ENCODE measurements at places on chromosomes 16 and 17.

DNA sequence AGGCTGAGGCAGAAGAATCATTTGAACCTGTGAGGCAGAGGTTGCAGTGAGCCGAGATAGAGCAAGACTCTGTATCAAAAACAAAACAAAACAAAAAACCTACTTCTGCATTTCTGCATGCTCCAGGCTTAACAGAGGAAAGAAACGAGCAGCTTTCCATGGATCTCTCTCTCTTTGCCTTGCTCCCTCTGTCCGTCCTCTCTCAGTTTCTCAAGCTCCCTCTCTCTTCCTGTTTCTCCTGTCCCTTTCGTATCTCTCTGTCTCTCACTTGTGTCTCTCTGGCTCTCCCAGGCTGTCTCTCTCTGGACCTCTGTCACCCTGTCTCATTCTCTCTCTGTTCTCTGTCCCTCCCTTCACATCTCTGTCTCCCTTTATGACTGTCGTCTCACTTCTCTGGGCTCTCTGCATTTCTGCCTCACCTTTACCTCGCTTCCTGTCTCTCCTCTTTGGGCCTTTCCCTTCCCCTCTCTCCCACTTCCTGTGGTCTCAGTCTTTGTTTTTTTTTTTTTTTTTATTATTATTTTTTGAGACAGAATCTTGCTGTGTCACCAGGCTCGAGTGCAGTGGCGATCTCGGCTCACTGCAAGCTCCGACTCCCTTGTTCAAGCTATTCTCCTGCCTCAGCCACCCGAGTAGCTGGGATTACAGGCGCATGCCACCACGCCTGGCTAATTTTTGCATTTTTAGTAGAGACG lies 4.1 kb upstream of the PITPNA start:
- DNase-seq, result no peak

- peak; percentile 70 for DNase-seq
Observed at GRCh38 chr17:42276609-42277341, 584 bp upstream of the STAT5B start.

DNA sequence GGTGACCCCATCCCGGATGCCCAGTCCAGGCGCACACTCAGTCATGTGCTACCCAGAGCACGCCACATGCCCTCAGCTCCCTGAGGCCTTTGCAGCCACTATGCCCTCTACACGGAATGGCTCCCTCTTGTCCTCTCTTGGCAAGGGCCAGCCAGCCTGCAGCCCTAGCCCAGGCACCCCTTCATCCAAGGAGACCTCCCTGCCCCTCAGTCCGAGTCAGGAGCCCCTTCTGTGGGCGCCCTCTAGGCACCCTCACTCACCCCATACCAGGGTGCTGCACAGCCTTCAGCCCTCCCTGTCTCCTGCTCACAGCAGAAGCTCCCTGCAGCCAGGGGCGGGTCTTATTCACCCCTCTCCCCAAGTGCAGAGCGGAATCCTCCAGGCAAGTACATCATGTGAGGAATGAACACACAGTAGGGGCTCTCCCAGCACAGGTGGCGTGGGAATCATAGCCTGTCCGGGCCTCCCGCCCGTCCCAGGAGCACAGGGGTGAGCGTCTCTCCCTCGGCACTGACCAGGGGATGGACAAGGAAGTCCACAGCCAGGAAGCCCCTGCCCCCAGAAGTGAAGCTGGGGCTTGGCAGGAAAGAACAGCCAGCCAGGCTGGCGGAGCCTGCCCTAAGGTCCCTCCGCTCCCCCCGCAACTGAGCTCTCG lies 186.9 kb downstream of the RBFOX3 start:
- no peak for DNase-seq

DNA sequence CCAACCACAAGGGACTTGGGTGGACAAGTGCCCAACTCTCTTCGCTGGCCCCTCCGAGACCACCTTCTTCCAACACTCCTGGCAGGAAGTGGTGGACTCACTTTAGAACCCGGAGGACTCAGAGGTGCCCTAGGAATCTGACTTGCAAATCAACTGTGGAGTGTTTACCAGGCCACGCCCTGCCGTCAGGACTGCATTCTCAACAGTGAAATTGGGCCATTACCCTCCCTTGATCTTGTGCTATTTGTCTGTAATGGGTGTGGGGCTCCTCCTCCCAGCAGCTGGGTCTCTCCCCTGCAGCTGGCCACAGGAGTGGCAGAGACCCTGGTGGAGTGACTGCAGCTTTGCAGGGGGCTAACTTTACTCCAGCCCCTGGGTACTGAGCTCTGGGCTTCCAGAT lies 212.2 kb upstream of the RPL38 start:
- DNase-seq, result no peak

GRCh38 chr17:40074871-40075200 lies 12.1 kb downstream of the THRA start:
- DNase-seq, result no peak

DNA sequence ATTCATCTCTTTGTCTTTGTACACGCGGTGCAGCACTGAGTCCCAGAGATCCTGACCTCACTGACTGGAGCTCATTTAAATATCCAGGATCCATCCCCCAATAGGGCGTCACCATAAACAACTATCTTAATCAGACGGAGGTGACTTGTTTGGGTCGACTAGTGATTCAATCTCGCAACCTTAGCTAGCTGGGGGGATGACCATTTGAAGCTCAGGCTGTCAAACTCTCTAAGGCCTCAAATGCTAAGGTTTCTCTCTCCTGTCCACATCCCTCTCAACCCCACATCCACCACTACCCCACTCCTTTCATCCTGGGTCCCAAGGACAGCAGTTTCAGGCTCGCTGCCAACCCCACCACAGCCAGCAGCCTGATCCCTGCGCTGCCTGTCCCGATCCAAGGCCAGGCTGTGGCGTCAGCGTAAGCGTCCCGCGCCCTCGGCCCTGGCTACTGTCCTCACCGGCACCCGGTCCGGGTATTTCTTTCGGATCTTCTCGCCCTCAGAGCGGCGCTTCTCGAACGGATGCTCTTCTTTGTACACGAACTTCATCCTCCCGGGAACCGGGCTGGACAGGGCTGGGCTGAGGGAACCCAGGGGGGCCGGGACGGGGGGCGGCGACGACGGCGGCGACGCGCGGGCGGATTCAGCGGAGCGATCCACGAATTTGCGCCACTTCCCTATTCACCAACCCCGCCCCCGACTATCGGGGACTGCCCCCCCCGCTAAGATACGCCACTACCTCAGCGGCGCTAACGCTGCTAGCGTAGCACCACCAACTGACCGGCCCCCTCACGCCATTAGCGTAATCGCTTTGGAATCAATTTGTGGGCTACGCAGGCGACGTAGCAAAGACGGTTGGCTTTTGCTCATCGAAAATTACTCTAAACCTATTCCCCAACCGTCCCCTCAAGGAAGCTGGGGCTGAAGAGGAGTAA lies at the start of gene GABARAP:
TSS of gene GABARAP (minus strand) at position 667 of the 934 bp plus-strand sequence. CDS start at position 548, 119 bp downstream.
- peak; percentile 94 for DNase-seq

GRCh38 chr17:1583556-1583955 lies 21.0 kb upstream of the PITPNA start:
- DNase-seq, result no peak

DNA sequence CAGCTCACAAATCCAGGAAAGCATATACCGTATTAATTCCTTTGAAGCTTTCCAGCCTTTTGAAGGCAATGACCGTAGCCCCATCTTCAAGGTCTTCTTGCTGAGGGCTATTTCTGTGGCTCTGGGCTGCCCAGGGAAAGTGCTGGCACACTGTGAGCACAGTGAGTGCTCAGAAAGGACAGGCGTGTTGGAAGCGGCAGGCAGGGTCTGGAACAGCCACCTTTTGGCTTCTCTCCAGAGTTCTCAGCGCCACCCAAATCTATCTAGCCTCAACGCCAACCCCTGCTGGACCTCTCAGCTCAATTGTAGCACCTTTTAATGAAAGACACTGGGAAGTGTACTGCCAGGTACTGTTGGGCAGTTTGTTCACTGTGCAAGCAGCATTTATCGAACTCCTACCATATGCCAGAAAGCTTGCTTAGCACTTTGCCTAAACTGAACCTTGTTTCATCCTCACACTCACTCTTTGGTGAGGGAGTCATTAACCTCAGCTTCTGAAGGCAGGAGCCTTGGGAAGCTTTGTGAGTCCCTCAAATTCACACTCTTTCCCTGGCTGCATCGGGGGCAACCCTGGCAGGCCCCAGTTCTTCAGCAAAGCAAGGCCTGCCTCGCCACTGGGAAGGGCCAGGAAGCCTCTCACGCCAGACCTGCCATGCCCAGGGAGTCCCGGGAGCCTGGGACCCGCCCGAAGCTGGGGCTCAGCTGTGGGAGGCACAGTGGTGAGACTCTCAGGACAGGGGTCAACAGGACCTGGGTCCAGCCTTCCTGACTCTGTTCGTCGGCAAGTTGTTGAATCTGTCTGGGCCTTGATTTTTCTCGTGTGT lies 13.5 kb upstream of the CIBAR2 start:
- DNase-seq, result no peak

GRCh38 chr17:16938496-16939207 lies 33.3 kb downstream of the TNFRSF13B start:
- DNase-seq, result no peak

DNA sequence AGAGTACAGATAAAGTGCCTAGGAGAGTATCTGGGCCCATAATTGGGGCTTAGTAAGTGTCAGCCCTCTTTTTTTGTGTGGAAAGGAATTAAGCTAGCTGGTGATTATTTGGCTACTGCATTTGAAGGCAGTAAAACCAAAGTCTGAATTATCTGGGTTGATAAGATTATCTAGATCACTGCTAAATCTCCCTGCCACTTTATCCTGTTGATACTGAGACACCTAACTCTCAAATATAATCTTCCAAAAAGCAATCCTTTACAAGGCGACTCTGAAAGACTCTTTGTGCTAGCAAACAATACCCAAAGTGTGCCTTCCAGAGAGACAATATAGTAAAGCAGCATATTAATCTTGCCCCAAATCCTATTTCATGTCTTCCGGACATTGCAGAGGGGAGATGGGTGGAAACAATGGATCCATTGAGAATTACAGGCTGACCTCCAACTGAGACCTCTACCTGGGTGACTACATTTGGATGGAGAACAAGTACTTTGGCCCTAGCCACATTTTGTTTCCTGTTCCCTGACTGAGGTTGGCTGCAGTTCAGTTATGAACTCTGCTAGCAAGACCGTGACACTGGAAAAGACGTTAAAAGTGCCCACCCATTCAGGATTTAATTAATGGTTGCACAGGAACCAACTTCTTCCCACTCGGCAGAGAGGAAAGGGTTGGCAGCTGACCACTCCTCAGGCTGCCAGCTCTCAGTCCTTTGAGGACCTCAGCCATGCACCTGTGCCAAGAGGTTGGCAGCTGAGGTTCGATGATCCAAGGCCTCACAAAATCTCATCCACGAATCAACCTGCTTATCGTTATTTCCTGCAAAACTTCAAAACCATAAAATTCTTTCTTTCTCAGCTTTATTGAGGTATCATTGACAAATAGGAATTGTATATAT lies 72.6 kb downstream of the SYCE1L start:
- no peak for DNase-seq

DNA sequence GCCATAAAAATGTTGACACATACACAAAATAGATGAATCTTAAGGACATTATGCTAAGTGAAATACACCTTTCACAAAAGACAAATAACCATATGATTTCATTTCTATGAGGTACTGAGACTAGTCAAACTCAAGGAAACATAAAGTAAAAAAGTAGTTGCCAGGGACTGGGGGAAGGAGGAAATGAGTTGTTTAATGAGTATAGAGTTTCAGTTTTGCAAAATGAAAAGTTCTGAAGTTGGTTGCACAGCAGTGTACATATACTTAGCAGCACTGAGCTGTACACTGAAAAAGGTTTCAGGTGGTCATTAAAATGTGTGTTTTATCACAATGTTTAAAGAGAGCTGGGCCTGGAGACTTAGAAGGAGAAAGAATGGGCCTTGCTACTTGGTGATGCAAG lies 4.7 kb upstream of the SLC13A2 start:
- no peak for DNase-seq

GRCh38 chr17:1294157-1294717 lies 14.8 kb downstream of the TRARG1 start:
- no peak for DNase-seq

- DNase-seq, result no peak
Observed at GRCh38 chr17:39776252-39776651, 38.5 kb downstream of the GRB7 start.

GRCh38 chr17:2094891-2095535 lies 40.1 kb downstream of the HIC1 start:
- DNase-seq, result no peak

- DNase-seq, result no peak
Observed at GRCh38 chr16:85261657-85262557, 149.6 kb upstream of the CIBAR2 start.

DNA sequence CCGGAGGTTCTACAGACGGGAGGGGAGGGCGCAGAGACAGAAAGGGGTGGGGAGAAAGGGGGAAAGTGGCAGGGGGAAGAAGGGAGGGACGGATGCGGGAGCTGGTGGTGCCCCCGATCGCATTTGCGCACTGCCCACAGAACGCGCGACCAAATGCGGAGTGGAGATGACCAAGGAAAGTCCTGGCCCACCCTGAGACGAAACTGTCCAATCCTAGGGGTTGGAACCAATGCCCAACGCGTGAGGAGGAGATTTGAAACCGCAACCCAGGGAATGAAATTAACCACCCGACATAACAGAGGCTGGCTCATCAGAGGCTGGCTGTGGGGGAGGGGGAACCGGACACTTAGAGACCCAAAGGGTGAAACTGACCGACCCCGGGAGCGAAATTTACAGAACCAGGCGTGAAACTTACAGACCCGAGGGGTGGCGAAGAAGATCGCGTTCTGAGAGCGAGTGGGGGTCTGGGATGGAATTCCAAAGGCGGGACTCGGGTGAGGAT lies 1.4 kb downstream of the HES7 start:
- no peak for DNase-seq

GRCh38 chr16:5653789-5654188 lies 556.2 kb upstream of the EEF2KMT start:
- no peak for DNase-seq

DNA sequence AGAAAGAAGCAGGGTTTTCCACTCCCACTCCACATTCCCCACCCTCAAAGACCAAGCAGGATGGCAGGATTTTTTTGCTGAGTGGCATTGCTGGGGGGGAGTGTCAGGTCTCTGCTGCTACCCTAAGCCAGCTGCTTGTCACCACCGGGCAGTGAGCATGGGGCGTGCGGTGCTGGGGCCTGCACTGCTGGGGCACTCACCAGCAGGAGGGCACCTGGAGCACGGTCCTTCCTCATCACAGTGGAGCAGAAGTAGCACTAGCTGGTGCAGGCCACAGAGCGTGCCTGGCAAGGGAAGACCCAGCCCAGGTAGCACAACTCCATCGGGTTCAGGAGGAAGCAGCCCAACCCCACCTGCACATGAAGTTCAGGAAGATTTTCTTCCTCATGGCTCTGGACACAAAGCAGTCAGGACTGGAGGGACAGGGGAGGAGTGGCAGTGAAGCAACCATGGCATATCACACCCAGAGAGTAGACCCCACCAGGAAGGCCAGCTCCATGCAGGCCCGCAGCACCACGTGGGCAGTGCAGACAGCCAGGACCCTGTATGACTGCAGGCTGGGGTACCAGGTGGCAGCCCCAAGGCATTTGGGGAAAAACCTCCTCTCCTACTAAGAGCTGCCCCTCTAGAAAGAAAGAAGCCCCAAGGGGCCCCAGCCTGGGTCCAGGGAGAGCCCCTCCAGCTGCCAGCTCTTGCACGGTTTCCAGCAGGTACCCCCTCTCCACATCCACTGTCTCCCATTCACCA lies 16.7 kb upstream of the MYO18A start:
- no peak for DNase-seq

DNA sequence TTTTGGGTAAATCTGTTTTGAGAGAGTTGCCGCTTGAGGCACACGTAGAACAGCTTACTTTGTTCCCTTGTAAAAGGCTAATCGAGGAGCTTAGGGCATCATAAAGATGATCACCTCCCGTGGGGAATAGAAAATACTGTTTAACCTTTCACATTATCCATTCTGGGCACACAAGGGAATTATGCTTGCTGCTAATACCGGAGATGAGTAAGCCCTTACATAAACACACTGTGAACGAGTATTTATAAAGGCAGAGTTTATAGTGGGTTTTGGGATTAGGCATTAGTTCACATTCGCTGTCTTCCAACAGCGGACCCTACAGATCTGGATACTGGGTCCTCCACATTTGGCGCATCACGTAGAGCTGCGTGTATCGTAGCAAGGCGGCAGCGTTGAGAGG lies 51.2 kb upstream of the CNTNAP4 start:
- DNase-seq, result no peak
